T-cell (primary cell): ENCODE measurements at places on chromosomes 2 and 18. TPM values are rescaled to one million over a fixed set of nuclear protein-coding genes. Genes with fewer than 3 reads are reported as not detected.

DNA sequence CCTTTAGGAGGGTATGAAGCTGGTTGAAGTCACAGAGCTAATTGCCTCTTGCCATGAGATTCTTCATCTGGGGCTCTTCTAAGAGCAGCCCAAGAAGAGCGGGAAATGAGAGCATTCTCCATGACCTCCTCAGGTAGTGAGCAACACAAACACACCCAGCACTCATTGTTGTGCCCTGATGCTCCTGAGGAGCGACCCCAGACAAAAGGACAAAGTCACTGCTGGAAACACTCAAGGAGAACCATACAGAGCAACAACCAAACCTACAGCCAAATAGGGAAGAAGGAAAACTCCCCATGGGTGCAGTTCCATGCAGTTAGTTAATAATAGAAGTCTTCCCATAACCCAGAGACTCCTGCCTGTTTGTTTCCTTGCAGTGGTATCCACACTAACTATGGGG, 426.0 kb upstream of the CRIM1 start:
- no peak for DNase-seq
- H3K27me3 ChIP-seq, result peaks cover 3% of the 10 kb centered on the region
- no peaks in the 10 kb centered on the region for H3K36me3 ChIP-seq
- H3K27ac ChIP-seq, result no peak overlapping the region

DLGAP1 gene
- total RNA-seq, result 0.25 TPM

EIF5B gene
- 37.1 TPM for total RNA-seq

DNA sequence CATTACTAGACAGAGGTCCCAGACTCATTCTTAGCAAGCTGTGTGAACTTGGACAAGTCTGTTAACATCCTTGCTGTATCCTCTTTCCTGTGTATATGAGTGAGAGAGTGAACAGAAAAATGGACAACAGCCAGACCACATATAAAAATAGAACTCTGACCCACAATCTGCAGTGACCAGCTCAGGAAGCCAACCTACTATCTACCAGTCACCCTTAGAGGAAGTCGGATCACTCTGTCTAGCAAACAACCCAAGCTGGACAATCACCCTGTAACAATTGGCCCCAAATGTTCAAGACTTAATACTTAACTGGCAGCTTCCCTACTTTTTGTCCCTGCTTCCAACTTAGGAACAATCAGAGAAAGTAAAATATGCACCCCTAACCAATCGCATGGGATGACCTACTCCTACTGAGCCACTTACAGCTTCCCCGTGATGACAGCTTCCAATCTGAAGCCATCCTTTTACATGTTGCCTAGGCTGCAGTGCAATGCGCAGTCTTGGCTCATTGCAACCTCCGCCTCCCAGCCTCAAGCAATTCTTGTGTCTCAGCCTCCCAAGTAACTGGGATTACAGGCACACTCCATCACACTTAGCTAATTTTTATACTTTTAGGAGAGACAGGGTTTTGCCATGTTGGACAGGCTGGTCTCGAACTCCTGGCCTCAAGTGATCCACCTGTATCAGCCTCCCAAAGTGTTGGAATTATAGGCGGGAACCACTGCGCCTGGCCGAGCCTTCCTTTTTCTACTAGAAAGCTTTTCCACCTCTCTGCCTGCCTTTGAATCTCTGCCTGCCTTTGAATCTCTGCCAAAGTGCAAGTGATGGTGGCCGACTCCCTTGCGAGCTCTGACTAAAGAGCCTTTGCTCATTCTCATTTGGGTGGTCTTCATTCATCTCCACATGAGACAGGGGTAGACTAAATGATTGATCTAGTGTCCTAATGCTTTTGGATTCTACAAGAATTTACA, 158.3 kb upstream of the NDUFV2 start:
- H3K4me1 ChIP-seq, result no peaks in the 10 kb centered on the region
- H3K36me3 ChIP-seq, result no peaks in the 10 kb centered on the region
- DNase-seq, result no peak
- peaks cover 12% of the 10 kb centered on the region for H3K27me3 ChIP-seq

- DNase-seq, result no peak
- H3K36me3 ChIP-seq, result no peaks in the 10 kb centered on the region
- no peaks in the 10 kb centered on the region for H3K4me1 ChIP-seq
- no peak overlapping the region for H3K4me3 ChIP-seq
- no peaks in the 10 kb centered on the region for H3K27me3 ChIP-seq
- no peak overlapping the region for H3K27ac ChIP-seq
These were observed 76.2 kb downstream of the MAP3K20 start for GRCh38 chr2:173151671-173152401.

GRCh38 chr2:160221391-160222276, 21.6 kb upstream of the ITGB6 start:
- no peaks in the 10 kb centered on the region for H3K27me3 ChIP-seq
- H3K4me1 ChIP-seq, result no peaks in the 10 kb centered on the region
- no peak overlapping the region for H3K27ac ChIP-seq
- DNase-seq, result no peak
- no peaks in the 10 kb centered on the region for H3K36me3 ChIP-seq
- H3K4me3 ChIP-seq, result no peak overlapping the region

GRCh38 chr18:8634508-8634907, 25.3 kb downstream of the RAB12 start:
- peaks cover 78% of the 10 kb centered on the region for H3K36me3 ChIP-seq
- no peaks in the 10 kb centered on the region for H3K4me1 ChIP-seq
- peak; percentile 7 for DNase-seq
- H3K4me3 ChIP-seq, result no peak overlapping the region
- no peak overlapping the region for H3K27ac ChIP-seq

RGPD4 gene
- 0.06 TPM for total RNA-seq

GRCh38 chr2:16395601-16396000, 270.0 kb downstream of the CYRIA start:
- no peaks in the 10 kb centered on the region for H3K36me3 ChIP-seq
- H3K27me3 ChIP-seq, result no peaks in the 10 kb centered on the region
- no peak overlapping the region for H3K4me3 ChIP-seq
- no peak overlapping the region for H3K27ac ChIP-seq

DNA sequence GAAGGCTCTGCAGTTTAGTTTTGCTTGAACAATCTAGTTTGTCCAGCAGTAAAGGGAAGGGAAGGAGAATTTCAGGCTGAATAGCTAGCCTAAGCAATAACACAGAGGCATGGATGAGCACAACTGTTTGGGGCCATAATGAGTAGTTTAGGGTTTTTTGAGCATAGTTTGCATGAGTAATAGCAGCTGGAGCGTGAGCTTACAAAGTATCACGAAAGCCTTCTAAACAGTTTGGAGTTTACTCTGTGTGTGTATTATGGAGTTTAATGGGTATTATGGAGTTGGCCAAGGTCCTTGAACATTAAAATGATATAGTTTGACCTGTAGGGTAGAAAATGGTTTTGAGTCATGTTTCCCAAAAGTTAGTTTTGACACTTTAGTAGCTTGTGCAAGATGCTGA, 782.3 kb downstream of the ERBB4 start:
- DNase-seq, result no peak
- no peak overlapping the region for H3K27ac ChIP-seq
- H3K4me1 ChIP-seq, result no peaks in the 10 kb centered on the region
- no peak overlapping the region for H3K4me3 ChIP-seq
- H3K27me3 ChIP-seq, result no peaks in the 10 kb centered on the region
- H3K36me3 ChIP-seq, result no peaks in the 10 kb centered on the region

DNA sequence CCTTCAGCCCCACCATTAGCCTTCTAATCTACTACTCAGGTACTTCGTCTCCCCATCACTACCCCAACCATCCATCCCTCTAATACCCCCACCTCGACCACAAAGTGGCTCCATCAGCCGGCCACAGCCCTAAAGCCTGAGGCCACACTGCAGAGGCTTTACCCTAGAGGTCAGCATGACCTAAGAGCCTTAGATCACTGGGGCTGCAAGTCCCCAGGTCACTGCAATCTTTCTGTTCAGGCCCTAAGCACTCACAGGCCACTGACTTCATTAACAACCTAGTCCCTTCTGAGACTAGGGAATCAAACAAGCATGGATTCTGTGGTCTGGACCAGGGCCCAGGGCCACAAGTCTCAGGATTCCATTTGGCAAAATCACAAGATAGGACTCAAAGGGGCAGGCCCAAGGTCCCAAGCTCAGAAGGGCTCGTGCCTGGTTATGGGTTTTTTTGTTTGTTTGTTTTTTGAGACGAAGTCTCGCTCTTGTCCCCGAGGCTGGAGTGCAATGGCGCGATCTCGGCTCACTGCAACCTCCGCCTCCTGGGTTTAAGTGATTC, 37.0 kb upstream of the PKDCC start:
- H3K27ac ChIP-seq, result no peak overlapping the region
- no peaks in the 10 kb centered on the region for H3K36me3 ChIP-seq
- DNase-seq, result no peak
- H3K27me3 ChIP-seq, result no peaks in the 10 kb centered on the region

CTAGE1 gene
- total RNA-seq, result not detected

DNA sequence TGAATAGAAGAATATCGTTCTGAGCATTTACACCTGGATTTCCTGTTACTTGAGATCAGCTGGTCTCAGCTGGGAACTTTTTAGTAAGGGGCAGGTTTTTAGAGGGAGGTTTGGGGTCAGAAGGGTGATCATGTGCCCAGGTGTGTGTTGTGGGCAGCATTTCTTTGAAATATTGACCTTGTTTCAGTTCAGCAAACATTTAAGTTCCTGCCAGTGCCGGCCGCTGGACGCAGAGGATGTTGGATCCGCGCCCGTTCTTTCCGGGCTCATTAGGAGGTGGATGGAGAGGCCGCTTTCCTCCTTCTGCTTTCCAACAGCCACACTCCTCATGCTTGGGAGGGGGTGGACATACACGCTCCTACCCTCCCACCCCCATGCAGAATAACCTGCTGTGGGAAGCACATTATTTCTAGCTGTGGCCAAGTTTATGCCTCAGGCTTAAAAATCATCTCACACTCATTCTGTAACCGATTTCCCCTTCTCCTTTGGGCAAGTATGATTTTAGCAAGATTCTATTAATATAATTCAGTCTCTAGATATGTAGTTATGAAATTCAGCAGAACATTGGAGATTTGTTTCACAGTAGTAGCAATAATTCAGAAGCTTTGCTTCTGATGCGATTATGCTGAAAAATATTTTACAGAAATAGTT, 131.4 kb downstream of the ZNF236 start:
- no peak for DNase-seq
- H3K27me3 ChIP-seq, result no peaks in the 10 kb centered on the region
- no peak overlapping the region for H3K4me3 ChIP-seq

- no peak overlapping the region for H3K4me3 ChIP-seq
- H3K4me1 ChIP-seq, result no peaks in the 10 kb centered on the region
- H3K36me3 ChIP-seq, result no peaks in the 10 kb centered on the region
- no peak for DNase-seq
- H3K27me3 ChIP-seq, result no peaks in the 10 kb centered on the region
These were observed 298.6 kb downstream of the SUCLG1 start for GRCh38 chr2:84160453-84160852.

DNA sequence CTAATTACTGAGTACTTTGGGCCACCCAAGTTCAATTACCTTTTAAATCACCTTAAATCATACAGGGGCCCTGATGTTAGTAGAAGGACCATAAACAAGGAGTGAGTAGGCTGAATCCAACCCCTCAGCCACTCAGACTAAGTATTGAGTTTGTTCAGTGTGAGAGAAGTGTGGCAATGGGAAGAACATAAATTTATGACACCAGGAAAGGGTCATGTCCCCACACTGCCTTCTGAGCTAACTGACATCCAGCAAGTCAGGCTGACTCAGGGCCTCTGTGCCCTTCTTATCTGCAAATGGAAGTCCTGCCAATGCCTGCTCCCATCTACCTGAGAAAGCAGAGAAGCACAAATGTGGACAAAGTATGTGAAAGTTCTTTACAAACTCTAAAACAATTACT, 12.9 kb downstream of the PLEKHM3 start:
- DNase-seq, result no peak
- H3K27ac ChIP-seq, result no peak overlapping the region
- no peaks in the 10 kb centered on the region for H3K4me1 ChIP-seq
- H3K36me3 ChIP-seq, result no peaks in the 10 kb centered on the region

GRCh38 chr2:14015113-14015630, 617.3 kb upstream of the LRATD1 start:
- H3K4me3 ChIP-seq, result no peak overlapping the region
- DNase-seq, result no peak
- no peaks in the 10 kb centered on the region for H3K4me1 ChIP-seq
- no peak overlapping the region for H3K27ac ChIP-seq

PDE1A gene
- not detected for total RNA-seq

ID2 gene
- 55.5 TPM for total RNA-seq

DNA sequence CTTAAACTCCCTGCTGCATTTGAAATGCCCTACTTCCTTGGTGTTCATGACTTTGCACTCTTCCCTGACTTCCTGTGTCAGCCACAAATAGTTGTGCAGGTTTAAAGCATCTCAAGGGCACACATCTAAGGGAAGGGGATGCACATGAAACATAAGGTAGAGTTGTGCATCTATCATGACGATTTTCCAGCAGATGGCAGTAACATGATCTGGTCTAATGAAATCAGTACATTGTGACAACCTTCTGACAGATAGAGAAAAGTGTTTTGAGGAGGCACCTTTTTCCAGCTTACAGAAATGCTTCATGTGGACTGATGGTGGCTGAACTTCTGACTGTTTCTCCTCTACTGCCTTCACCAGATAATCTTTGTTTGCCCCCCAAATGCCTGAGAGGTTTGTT, 238.9 kb downstream of the XIRP2 start:
- no peak overlapping the region for H3K4me3 ChIP-seq
- H3K36me3 ChIP-seq, result no peaks in the 10 kb centered on the region
- no peak for DNase-seq
- H3K27me3 ChIP-seq, result no peaks in the 10 kb centered on the region
- no peak overlapping the region for H3K27ac ChIP-seq

CHRND gene
- total RNA-seq, result not detected

GRCh38 chr2:39156107-39156506, 35.3 kb upstream of the SOS1 start:
- H3K4me3 ChIP-seq, result no peak overlapping the region
- no peaks in the 10 kb centered on the region for H3K4me1 ChIP-seq
- no peak for DNase-seq
- no peaks in the 10 kb centered on the region for H3K36me3 ChIP-seq

DNA sequence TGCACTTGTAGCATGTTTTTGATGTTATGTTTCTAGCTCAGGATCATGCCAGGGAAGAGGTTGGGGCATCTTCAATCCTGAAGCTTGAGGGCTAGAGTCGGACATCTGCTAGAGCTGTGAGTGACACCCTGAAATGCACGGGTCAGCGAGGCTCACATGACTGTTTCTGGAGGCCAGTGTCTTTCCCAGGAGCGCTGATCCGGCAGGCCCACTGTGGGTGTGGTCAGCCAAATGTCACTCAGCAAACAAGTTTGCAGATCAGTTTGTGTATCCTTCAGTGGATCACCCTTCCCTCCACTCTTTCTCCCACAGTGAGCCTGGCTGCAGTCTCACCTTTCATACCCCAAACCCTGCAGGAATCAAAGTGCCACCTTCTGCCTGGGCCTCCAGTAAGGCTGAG, 23.0 kb upstream of the ARHGEF4 start:
- DNase-seq, result no peak
- peaks cover 13% of the 10 kb centered on the region for H3K27me3 ChIP-seq
- no peak overlapping the region for H3K27ac ChIP-seq
- H3K4me3 ChIP-seq, result no peak overlapping the region
- no peaks in the 10 kb centered on the region for H3K36me3 ChIP-seq
- no peaks in the 10 kb centered on the region for H3K4me1 ChIP-seq

ALPG gene
- total RNA-seq, result not detected

GRCh38 chr18:28175150-28175929, 1.6 kb downstream of the CDH2 start:
- H3K27ac ChIP-seq, result no peak overlapping the region
- no peak for DNase-seq

GRCh38 chr2:2933426-2933825, 444.2 kb downstream of the EIPR1 start:
- DNase-seq, result no peak
- H3K36me3 ChIP-seq, result no peaks in the 10 kb centered on the region
- H3K4me3 ChIP-seq, result no peak overlapping the region
- no peaks in the 10 kb centered on the region for H3K4me1 ChIP-seq
- H3K27me3 ChIP-seq, result peaks cover 17% of the 10 kb centered on the region

GRCh38 chr2:151228847-151229512, 32.7 kb downstream of the RBM43 start:
- no peaks in the 10 kb centered on the region for H3K4me1 ChIP-seq
- H3K4me3 ChIP-seq, result no peak overlapping the region
- H3K27ac ChIP-seq, result no peak overlapping the region
- no peaks in the 10 kb centered on the region for H3K27me3 ChIP-seq
